NCI-H1417 treated with DMSO at 0.1 percent for 48 hours (cell line): ENCODE measurements at places on chromosomes 1 and 21.

DNA sequence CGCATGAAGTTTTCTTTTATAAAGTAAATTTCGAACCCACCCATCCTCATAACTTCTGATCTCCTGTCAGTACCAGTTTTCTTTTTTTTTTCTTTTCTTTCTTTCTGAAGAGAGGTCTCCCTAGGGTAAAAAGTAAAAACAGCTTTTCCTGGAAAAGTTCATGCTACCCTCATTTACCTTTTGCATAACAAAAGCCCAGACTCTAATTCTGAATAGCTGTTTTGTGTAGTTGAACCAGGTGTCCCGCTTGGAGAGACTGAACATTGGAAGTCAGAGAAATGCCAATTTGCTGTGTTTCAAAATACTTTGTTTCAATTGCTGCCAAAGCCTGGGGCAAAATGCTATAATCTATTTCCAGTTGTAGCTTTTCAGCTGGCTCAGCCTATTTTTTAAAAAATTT, 113.7 kb upstream of the RUNX1 start:
- no peak for DNase-seq

DNA sequence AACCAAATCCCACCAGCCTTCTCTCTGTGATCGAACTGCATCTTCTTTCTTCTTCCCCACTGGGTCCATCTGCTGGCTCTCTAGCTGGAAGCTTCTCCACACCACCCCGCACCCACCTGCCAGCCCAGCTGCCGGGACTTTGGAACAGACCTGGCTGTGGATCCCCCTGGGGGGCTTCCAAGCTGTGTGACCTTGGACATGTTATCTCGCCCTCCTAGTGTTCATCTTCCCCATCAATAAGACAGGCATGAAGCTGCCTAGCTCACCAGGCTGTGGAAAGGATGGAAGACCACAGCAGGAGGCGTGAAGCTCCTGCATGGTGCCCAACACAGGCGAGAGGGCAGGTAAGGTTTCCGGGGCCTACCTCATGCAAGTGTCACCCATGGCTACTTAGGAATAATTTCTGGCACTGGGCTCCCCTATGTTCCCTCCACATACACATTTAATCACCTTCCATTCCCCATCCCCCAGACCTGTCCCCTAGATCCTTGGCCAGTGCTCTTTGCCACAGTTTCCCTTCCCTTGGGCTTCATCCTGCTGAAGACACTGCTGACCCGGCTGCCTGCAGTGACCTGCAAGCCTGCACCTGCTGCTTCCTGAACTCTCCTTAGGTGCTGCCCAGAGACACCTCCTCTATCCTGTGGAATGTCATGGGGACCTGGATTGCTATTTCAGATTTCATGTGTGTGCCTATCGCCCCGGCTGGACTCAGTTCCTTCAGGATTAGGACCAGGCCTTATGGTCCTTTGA, 13.2 kb upstream of the C2CD2 start:
- DNase-seq, result no peak

- DNase-seq, result no peak
Measured at GRCh38 chr1:4221107-4221506, 321.0 kb upstream of the C1orf174 start.

DNA sequence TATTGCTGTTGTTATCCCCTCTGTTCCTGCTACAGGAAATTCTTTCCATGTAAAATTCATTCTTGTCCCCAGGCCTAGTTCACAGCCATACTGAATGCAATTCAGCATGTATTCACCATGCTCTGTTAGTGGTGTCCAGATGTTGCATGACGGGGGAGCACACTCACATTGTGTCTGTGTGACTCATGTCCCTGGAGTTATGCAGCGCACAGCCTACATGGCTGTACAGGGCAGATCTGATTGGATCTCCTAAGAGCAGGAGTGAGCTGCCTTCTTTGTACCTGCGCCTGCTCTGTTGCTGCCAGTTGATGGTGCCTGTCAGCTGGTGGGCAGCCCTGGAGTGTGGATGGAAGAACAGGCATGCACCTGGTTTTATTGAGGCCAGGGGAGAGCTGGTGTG, 17.6 kb downstream of the HTR6 start:
- DNase-seq, result no peak

GRCh38 chr1:169121146-169121923, 14.8 kb downstream of the ATP1B1 start:
- DNase-seq, result no peak

GRCh38 chr1:166140251-166140650, 26.6 kb downstream of the FAM78B start:
- no peak for DNase-seq
